Hematopoietic multipotent progenitor cell treated with erythropoietin and hydrocortisone succinate and interleukin-3 and kit ligand, for 6 days (in vitro differentiated cells): ENCODE measurements at places on chromosomes 3 and 15.

DNA sequence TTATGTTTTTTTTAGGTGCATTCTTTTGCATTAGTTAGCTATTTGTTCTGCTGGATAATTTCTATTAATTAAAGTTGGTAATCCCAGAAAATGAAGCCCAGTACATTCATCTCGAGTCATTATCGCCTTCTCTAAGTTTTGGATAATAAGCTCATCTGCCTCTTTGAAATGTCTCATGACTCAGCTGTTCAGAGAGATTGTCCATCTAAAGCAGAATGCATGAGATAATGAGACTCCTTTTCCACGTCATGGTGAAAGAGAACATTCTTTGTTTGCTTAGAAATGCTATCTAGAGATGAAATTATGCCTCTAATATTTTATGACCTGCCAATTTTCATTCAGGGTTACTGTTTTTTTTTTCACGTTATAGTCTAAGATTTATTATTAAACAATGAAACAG, 374.7 kb upstream of the GOLIM4 start:
- peak; percentile 18 for DNase-seq

DNA sequence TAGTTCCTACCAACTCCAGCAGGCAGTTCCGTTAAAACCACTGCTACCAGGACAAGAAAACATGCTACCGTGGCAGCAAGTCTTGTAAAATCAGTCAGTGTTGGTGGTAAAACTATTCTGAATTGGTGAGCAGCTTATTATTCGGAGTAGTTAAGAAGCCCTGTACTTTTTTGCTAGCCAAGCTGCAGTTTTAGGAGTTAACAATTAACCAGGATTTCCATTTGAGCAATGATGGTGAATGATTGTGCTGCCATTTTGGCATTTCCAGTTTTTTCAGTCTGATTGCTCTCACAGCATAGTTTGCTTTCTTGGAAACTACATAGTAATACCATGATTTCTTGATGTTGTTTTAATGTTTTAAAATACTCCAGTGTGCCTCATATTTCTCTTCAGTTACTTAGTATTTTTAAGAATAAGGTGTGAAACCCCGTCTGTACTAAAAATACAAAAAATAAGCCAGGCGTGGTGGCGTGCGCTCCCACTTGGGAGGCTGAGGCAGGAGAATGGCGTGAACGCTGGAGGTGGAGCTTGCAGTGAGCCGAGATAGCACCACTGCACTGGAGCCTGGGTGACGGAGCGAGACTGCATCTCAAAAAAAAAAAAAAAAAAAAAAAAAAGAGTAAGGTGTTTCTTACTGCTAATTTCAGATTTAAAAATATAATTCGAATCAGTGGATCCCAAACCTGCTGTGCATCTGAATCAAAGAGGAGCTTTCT, 43.8 kb upstream of the SCAANT1 start:
- DNase-seq: no peak

DNA sequence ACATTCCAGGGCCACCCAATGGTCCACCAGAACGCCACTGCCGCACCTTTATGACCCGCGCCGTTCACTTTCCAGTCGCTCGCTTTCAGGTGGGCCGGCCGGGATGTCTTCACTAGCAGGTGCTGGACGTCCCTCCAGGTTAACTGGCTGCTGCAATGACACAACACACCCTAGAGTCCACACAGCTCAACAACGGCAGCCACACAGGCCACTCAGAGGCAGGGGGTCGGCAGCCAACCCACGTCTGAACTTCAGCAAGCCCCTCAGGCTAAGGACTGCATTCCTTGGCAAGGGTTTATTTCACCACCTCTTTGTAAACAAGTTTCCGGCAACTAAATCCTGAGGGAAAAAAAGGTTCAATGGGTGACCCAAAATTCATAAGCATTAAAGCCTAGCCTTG, 89.2 kb upstream of the SNRPA1 start:
- no peak for DNase-seq

- DNase-seq: no peak
Observed at GRCh38 chr15:22968366-22968765, 11.8 kb downstream of the CYFIP1 start.

- peak; percentile 56 for DNase-seq
Observed at GRCh38 chr3:35946121-35946853, 307.0 kb downstream of the ARPP21 start.
